ENCODE measurements at places on chromosomes 3 and 15.

- no peaks in the 10 kb centered on the region for H3K36me3 ChIP-seq
- H3K27me3 ChIP-seq: no peaks in the 10 kb centered on the region
- no peak overlapping the region for H3K27ac ChIP-seq
- DNase-seq: no peak
- no peak overlapping the region for H3K4me3 ChIP-seq
Observed at GRCh38 chr3:25854635-25855034, 64.7 kb downstream of the OXSM start.

DNA sequence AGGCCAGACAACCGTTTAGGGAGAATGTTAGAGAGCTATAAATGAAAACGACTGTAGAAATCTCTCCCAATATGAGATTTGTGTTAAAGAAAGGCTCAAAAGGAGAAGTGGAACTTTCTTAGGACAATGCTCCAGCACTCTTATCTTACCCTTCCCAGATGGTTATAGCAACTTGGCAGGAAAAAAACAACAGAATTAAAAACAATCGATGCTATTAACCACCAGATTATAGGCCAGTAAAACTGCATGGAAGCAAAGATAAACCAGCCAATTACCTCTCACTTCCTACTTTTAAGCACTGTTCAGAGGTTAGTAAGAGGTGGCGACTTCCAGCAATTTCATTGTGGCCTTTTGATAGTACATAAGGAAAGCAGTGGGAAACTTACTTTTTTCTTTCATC, 72.9 kb downstream of the TMCC1 start:
- no peaks in the 10 kb centered on the region for H3K36me3 ChIP-seq
- DNase-seq: no peak
- H3K4me3 ChIP-seq: no peak overlapping the region
- no peak overlapping the region for H3K27ac ChIP-seq
- no peaks in the 10 kb centered on the region for H3K27me3 ChIP-seq

DNA sequence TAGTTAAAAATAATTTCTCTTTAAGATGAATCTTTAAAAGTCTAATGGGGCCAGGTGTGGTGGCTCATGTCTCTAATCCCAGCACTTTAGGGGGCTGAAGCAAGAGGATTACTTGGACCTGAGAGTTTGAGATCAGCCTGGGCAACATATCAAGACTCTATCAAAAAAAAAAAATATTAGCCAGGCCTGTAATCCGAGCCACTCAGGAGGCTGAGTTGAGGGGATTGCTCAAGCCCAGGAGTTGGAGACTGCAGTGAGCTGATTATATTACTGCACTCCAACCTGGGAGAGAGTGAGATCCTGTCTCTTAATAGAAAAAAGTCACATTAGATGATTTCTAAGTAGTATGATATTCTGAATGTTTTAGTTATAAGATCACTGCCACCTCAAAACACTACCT, 322.0 kb upstream of the MANF start:
- no peaks in the 10 kb centered on the region for H3K27me3 ChIP-seq
- H3K4me3 ChIP-seq: no peak overlapping the region
- DNase-seq: no peak
- H3K27ac ChIP-seq: no peak overlapping the region

- H3K4me1 ChIP-seq: no peaks in the 10 kb centered on the region
- H3K36me3 ChIP-seq: no peaks in the 10 kb centered on the region
- H3K27me3 ChIP-seq: no peaks in the 10 kb centered on the region
Observed at GRCh38 chr3:41350441-41350840, 151.1 kb downstream of the CTNNB1 start.

DNA sequence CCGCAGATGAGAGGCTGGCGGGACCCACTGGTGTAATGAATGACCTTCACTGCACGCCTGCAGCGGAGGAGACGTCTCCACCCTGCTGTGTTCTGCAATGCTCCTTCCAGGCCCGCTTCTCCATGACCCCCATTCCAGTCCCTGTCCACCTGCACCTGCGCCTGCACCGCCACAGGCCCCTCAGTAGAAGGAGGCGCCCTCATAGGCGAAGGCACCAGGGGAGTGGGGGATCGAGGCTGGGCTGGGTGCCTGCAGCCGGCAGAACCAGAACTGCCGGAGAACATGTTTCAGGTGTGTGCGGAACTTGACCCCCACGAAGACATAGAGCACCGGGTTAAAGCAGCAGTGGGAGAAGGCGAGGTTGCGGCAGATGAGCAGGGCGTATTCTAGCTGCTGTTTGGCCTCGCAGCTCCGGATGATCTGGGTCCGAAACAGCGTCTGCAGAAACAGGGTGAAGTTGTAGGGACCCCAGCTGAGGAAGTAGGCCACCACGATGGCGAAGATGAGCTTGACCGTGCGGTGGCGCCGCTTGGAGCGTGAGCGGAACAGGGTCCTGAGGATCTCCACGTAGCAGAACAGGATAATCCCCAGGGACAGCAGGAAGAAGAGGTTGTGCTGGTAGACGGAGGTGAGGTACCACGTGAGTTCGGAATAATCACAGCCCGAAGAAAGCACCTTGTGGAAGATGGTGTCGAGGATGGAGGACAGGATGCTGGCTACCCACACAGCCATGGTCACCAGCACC, 6.3 kb downstream of the XCR1 start:
- no peaks in the 10 kb centered on the region for H3K36me3 ChIP-seq
- no peak overlapping the region for H3K4me3 ChIP-seq
- H3K27me3 ChIP-seq: no peaks in the 10 kb centered on the region
- H3K4me1 ChIP-seq: no peaks in the 10 kb centered on the region
- no peak overlapping the region for H3K27ac ChIP-seq

DNA sequence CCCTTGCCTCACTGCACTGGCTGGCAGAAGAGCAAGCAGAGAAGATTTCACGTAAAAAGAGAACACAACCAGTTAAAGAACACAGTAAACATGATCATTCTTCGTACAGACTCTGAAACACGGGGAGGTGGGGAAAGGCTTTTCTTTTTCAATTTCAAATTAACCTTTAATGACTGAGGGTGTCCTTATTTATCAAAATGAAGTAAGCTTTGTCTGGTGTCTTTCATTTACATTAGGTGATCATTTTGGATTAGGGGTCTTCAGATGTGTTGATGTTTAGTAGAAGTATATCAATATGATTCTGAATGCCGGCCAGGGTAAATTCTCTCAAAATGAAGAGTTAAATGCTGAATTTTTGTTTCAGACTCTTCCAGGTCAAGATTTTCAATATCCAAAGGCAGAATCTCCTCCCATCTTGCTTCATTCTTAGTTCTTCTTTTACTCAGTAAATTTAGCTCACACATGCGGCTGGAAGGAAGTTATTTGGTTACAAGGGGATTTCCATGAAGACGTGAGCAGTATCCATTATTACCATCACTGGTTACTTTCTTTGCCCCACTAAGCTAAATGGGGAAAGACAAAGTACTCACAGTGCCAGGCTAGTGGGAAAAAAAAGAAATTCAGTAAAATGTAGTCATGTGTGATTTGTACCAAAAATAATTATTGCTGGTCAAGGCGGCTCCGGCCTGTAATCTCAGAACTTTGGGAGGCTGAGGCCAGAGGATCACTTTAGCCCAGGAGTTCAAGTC, 272.2 kb upstream of the NR2F2 start:
- peaks cover 7% of the 10 kb centered on the region for H3K27me3 ChIP-seq
- DNase-seq: no peak
- no peak overlapping the region for H3K4me3 ChIP-seq
- H3K36me3 ChIP-seq: no peaks in the 10 kb centered on the region

- H3K27me3 ChIP-seq: no peaks in the 10 kb centered on the region
- no peak overlapping the region for H3K4me3 ChIP-seq
- peaks cover 4% of the 10 kb centered on the region for H3K4me1 ChIP-seq
- no peak overlapping the region for H3K27ac ChIP-seq
- no peak for DNase-seq
- no peaks in the 10 kb centered on the region for H3K36me3 ChIP-seq
Observed at GRCh38 chr3:53566461-53567145, 72.2 kb downstream of the CACNA1D start.

DNA sequence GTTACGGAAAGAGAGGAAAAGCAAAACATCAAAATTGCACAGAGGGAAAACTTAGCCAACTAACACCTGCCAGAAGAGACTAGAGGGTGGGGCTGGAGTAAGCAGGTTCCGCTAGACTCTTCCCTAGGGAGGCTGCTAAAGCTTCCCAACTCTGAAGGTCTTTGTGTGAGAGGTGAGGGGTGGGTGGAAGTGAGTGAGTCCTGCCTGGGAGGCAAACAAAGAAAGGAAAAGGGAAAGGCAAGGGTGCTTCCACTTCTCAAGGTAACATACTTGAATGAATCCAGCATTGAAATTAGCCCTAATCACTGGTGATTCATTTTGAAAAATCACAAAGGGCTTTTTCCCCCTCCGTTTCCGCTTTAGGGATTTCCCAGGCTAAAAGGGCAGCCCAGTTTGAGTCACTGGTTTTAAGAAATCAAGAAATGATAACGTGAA, 220.5 kb upstream of the ADAMTS9 start:
- H3K4me3 ChIP-seq: no peak overlapping the region
- H3K27me3 ChIP-seq: no peaks in the 10 kb centered on the region
- no peak for DNase-seq
- H3K27ac ChIP-seq: no peak overlapping the region
- no peaks in the 10 kb centered on the region for H3K36me3 ChIP-seq

- H3K4me3 ChIP-seq: no peak overlapping the region
- H3K36me3 ChIP-seq: no peaks in the 10 kb centered on the region
- no peaks in the 10 kb centered on the region for H3K27me3 ChIP-seq
- H3K27ac ChIP-seq: no peak overlapping the region
Observed at GRCh38 chr15:59492389-59493377, 54.7 kb downstream of the FAM81A start.

- no peaks in the 10 kb centered on the region for H3K4me1 ChIP-seq
- no peak overlapping the region for H3K4me3 ChIP-seq
- H3K36me3 ChIP-seq: peaks cover 37% of the 10 kb centered on the region
- no peak for DNase-seq
- H3K27me3 ChIP-seq: no peaks in the 10 kb centered on the region
- no peak overlapping the region for H3K27ac ChIP-seq
Observed at GRCh38 chr3:101784855-101785613, 6.0 kb downstream of the NXPE3 start.

GRCh38 chr3:156449710-156450574, 105.0 kb downstream of the SSR3 start:
- no peaks in the 10 kb centered on the region for H3K36me3 ChIP-seq
- H3K4me3 ChIP-seq: no peak overlapping the region
- H3K27ac ChIP-seq: no peak overlapping the region

- no peak overlapping the region for H3K27ac ChIP-seq
- H3K4me3 ChIP-seq: peak overlapping the region; percentile 66
- peaks cover 14% of the 10 kb centered on the region for H3K36me3 ChIP-seq
- peaks cover 77% of the 10 kb centered on the region for H3K4me1 ChIP-seq
- H3K27me3 ChIP-seq: peaks cover 6% of the 10 kb centered on the region
Observed at GRCh38 chr3:184563941-184564684, 2.5 kb downstream of the EPHB3 start.

GRCh38 chr3:196281962-196282361, 5.6 kb downstream of the PCYT1A start:
- H3K27ac ChIP-seq: no peak overlapping the region
- no peaks in the 10 kb centered on the region for H3K36me3 ChIP-seq
- DNase-seq: no peak
- H3K27me3 ChIP-seq: no peaks in the 10 kb centered on the region
- peaks cover 11% of the 10 kb centered on the region for H3K4me1 ChIP-seq

DNA sequence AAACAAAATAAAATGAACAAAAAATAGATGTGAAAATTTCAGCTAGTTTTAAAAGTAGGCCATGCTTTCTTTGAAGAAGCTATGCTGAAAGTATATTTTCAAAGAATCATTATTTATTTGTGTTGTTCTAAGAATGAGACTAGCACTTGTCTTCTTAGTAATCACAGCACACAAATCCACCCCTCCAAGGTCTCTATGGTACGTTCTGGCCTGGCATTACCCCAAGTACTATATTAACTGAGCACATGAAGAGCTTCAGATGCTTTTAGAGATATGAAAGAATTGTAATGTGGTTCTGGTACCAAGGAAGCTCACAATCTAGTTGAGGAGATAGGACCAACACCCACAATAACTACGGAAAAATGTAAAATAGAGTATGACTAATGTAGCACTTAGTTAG, 416.5 kb downstream of the PLCL2 start:
- H3K4me1 ChIP-seq: no peaks in the 10 kb centered on the region

GRCh38 chr3:128648940-128649663, 1.5 kb downstream of the RPN1 start:
- DNase-seq: no peak
- no peaks in the 10 kb centered on the region for H3K27me3 ChIP-seq
- peaks cover 5% of the 10 kb centered on the region for H3K36me3 ChIP-seq
- H3K4me1 ChIP-seq: peaks cover 3% of the 10 kb centered on the region
- H3K27ac ChIP-seq: no peak overlapping the region

DNA sequence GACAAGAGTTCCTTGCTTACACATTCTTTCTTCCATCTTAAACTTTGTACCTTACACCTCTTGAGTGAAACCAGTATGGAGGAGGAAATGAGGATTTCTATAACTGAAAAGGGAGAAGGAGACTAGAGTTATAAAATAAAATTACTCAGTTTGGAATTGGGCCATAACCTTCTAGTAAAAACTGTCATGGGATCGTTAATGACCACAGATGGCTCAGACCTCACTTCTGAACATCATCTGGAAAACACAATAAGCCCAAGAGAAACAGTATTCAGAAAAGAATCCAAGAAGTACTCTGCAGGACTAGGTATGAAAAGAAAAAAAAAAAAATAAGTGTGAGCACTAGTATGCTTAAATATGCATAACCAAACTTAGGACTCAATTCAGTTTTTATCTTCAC, 12.1 kb downstream of the GAP43 start:
- no peaks in the 10 kb centered on the region for H3K27me3 ChIP-seq
- no peak overlapping the region for H3K27ac ChIP-seq
- H3K36me3 ChIP-seq: no peaks in the 10 kb centered on the region
- DNase-seq: no peak

DNA sequence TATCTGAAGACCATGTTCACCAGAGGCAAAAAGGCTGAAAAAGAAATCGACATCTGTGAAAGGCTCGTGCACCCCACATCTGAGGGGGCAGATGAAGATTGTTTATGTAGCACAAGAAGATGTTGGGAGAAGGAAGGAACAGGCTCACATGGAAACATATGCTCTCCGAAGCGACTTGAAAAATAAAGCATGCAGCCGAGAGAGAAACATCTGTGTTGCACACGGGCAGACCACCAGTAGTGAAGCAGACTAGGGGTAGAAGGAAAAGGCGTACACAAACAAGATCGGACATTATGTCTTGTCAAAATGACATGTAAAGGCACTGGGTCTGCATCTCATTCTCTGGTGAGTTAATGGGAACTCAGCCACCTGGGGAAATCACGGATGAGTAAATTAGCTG, 356.5 kb downstream of the ZIC4 start:
- no peaks in the 10 kb centered on the region for H3K4me1 ChIP-seq
- peak overlapping the region; percentile 64 for H3K27ac ChIP-seq
- no peak for DNase-seq
- peak overlapping the region; percentile 9 for H3K4me3 ChIP-seq
- no peaks in the 10 kb centered on the region for H3K36me3 ChIP-seq

GRCh38 chr15:85456798-85457197, 76.4 kb downstream of the AKAP13 start:
- H3K27ac ChIP-seq: no peak overlapping the region
- no peak overlapping the region for H3K4me3 ChIP-seq
- no peak for DNase-seq

- DNase-seq: peak; percentile 78
- peaks cover 64% of the 10 kb centered on the region for H3K27me3 ChIP-seq
- H3K4me3 ChIP-seq: peak within 1 kb of the TSS; percentile 30
- no peaks in the 10 kb centered on the region for H3K36me3 ChIP-seq
- peaks cover 28% of the 10 kb centered on the region for H3K4me1 ChIP-seq
- H3K27ac ChIP-seq: no peak within 1 kb of the TSS
Observed at GRCh38 chr3:138434276-138434874, at the start of gene ESYT3. Gene ESYT3 (plus strand): TSS chr3:138434616. CDS start chr3:138434799, 183 bp downstream.

Data from spinal cord (tissue), 10 donors.